Myocyte (in vitro differentiated cells): ENCODE measurements at places on chromosomes 6 and 20. TPM values are rescaled to one million over a fixed set of nuclear protein-coding genes. Genes with fewer than 3 reads are reported as not detected.

Gene TMEM74B
- not detected in 2 replicates for total RNA-seq

Gene SLC35A1
- total RNA-seq: 10.9 and 16.7 TPM in 2 replicates

DNA sequence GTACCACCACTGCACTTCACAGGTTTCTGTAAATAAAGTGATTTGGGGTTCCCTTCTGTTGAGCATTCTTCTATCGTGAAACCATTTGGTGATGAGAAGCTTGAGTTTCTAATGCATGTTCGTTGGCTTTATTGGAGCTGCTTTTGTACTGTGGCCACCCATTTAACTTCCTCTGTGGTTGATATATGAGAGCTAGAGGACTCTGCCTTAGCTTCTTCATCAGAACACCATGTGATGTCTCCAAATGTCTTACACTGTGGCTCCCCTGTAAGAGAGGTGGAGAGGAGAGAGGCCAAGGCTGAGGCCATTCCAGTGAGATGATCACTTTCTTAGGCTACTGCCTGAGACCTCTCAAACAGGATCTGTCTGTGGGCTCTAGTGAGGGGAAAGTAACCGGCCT lies 114.5 kb downstream of the SLC16A10 start:
- DNase-seq: peak; percentile 35

- DNase-seq: no peak
Measured at GRCh38 chr6:38676974-38677544, 25.9 kb downstream of the GLO1 start.

Gene WFDC5
- total RNA-seq: not detected in 2 replicates

GRCh38 chr6:130070326-130070725 lies 51.9 kb downstream of the L3MBTL3 start:
- DNase-seq: no peak

DNA sequence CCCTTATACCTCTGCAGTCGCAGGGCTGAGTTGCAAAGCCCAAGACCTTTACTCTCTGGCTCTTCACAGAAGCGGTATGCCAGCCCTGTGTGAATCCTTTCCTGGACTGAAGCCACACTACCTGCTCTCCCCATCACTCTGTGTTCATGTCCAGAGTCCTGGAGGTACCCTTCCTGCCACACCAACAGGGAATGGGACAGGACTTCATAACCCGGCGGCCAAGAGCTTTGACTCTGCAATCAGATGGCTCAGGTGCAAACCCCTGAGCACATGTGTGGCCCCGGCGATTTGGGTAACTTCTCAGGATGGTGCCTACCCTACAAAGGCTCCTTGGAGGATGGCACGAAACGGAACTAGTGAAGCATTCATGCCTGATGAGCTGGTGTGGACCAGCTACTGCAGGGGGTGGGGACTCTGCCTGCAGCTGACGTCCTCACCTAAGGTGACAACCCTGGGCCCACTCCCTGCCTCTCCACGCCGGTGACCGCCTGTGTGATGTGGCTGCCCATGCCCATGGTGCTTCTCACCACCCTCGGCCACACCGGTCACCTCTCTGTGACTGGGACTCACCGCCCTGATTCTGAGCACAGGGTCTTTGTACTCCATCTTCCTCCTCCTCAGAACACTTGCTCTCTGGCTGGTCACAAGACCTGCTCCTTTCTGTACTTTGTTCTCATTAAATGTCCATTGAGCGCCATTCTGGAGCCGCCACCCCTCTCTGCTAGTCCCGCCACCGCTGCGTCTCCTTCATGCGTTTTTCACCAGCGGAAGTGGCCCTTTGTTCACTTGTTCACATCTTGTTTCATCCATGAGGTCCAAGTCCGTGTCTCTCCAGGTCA lies 116.7 kb downstream of the SULF2 start:
- DNase-seq: no peak

Gene SNPH
- 29.4 and 36.5 TPM in 2 replicates for total RNA-seq

GRCh38 chr20:11248687-11249638 lies 575.2 kb upstream of the JAG1 start:
- DNase-seq: no peak

- no peak for DNase-seq
Measured at GRCh38 chr6:35317483-35318195, 20.0 kb downstream of the DEF6 start.

Gene DEFB132
- total RNA-seq: not detected in 2 replicates
